Stimulated activated CD4-positive, alpha-beta T cell treated with anti-CD3 and anti-CD28 coated beads, TNF-alpha, amount 100 ng/mL, for 4 hours (primary cell): ENCODE measurements at places on chromosomes 1 and 21.

GRCh38 chr1:211478376-211478775 is 13.6 kb downstream of the RD3 start:
- DNase-seq: no peak

- no peak for DNase-seq
Observed at GRCh38 chr21:34642211-34643075, 26.4 kb upstream of the CLIC6 start.

- DNase-seq: no peak
Observed at GRCh38 chr1:220700556-220701179, 10.5 kb downstream of the C1orf115 start.

GRCh38 chr1:41355356-41355755 is 5.9 kb upstream of the FOXO6 start:
- DNase-seq: no peak

DNA sequence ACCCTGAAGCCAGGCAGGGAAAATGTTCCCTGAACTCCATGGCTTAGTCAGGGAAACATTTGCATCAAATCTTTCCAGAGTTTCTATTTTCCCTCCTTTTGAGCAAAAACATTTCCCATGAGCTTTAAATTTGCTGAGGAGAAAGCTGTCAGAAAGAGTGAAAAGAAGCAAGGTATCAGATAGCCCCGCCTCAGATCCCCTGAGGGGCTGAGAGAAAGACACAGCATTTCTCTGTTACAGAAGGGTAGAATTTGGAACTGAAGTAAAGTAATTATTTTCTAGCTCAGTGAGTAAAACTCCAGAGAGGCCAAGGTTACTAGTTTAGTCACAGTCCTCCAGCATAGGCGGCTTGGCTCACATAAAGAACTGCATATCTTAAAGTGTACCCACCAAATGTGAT is 10.6 kb downstream of the FMO1 start:
- no peak for DNase-seq

DNA sequence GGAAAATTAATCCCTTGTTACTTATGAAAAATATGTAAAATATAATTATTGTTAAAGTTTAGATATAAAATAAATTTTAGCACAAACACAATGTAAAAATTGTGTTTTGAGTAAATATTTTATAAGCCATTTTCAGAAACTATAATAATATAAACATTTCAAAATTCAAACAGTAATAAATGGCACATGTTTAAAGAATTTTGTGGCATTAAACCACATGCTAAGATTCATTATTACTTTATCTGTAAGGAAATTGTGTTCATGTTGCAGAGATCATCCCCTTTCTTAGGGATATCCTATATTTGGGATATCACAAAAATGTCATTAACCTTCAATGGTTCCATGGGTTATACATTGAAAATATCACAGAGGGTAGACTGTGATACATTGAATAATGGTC is 1044.3 kb downstream of the AMY1C start:
- DNase-seq: no peak

GRCh38 chr1:168098534-168099320 is 38.0 kb downstream of the GPR161 start:
- no peak for DNase-seq

DNA sequence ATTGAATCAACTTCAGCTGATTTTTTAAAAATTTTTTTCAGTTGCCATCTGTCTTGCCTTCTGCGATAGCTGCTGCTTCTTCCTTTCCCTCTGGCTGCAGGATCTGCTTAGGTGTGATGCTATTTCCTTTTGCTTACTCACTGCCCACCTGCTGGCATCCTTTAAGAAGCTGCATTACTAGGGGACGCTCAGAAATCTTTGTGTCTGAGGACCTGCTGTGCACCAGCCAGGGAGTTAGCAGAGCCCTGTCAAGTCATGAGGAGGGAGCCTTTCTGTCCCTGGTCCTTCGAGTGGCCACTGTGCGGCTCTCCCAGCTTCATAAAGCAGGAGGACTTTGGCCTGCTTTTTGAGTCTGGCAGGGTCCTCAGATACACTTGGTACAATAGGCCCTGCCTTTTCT is 327.8 kb downstream of the USH2A start:
- DNase-seq: no peak

- DNase-seq: no peak
Observed at GRCh38 chr1:62725255-62725654, 37.1 kb upstream of the DOCK7 start.

GRCh38 chr1:219120624-219121544 is 52.8 kb upstream of the LYPLAL1 start:
- DNase-seq: no peak

DNA sequence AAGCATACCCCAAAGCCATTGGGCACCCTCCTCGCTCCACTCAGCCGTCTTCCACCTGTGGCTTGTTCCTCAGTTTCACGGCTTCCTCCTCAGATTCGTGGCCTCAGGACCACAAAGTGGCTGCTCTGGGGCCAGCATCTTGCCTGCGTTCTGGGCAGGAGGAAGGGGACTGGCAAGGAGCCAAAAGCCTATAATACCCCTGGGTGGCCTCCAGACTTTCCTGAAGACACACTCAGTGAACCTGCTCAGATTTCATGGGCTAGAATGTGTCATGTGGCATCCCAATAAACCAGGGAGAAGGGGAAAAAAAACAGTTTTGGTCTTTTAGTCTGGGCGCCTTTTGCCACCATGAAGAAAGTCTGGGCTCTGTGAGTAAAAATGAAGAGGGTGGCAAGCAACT is 62.0 kb downstream of the SDC3 start:
- no peak for DNase-seq
